Activated naive CD4-positive, alpha-beta T cell (primary cell): ENCODE measurements at places on chromosomes 13 and 19.

GRCh38 chr13:29936956-29937355 is 86.5 kb upstream of the UBL3 start:
- DNase-seq, result no peak

DNA sequence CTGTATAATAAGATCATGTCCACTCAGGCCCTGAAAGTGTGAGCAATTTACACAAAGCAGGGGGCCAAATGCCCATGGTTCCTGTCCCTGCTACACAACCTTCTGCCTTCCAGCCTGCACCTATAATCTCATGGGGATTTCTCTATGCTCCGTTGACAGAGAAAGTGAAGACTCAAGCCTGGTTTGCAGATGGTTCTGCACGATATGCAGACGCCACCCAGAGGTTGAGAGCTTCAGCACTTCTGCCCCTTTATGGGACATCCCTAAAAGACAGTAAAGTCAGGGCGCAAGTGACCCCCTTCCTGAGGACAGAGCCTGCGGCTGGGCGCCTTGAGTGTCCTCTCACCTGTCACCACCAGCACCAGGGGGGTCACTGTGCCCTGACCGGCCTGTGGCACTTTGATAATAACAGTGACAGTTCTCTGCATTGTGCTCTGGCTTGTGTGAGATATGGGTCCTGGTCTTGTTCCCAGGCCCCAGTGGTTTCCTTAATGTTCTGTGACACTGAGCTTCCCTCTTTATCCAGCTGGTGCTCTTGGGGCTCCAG is 15.1 kb downstream of the LILRA5 start:
- DNase-seq, result no peak

DNA sequence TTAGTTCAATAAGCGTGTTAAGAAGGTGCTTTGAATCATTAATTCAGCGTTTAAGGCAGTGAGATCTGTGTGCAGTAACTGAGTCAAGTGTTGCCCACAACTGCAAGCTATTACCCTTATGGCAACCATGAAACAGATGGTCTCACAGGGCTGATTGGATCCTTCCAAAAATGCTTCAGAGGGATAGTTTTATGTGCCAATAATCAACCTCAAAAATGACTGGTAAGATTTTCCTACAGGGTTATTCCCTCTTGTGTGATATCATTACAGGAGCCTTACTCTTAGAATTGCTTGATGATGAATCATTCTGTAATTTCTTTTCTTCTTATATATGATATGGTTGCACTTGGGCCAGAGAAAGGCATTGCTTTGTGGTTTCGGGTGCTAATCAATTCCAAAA is 1299.2 kb upstream of the ATXN8OS start:
- no peak for DNase-seq

DNA sequence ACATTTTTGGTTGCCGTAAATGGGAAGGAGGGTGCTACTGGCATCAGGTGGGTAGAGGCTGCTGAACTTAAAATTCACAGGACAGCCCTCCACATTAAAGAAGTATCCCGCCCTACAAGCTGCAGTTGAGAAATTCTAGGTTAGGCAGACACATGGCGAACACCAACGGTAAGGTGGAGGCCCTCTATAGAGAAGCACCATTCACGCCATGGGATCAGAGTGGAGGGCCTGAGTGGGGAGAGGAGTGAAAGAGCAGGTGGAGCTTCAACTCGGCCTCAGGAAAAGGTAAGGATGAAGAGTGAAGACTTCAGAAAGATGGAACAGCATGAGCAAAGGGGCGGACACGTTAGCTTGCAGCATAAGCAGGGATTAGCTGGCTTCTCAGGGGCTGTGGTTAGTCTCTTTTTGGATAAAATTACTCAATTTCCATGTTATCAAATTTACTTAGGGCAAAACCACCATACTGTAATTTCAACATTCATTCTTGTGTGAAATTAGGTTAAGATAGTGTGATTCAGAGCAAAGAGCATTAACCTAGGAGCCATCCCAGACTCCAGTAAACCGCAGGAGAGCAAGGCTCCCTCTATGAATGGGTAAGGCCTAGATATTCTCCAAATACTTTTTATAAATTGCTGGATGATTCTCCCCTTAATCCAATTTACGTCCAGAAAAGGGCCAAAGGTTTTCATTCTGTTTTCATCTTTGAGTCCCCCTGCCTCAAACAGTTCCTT is 1.2 kb downstream of the EEF1AKMT1 start:
- no peak for DNase-seq

- DNase-seq, result no peak
Observed at GRCh38 chr13:42064966-42065365, 16.5 kb downstream of the DGKH start.

DNA sequence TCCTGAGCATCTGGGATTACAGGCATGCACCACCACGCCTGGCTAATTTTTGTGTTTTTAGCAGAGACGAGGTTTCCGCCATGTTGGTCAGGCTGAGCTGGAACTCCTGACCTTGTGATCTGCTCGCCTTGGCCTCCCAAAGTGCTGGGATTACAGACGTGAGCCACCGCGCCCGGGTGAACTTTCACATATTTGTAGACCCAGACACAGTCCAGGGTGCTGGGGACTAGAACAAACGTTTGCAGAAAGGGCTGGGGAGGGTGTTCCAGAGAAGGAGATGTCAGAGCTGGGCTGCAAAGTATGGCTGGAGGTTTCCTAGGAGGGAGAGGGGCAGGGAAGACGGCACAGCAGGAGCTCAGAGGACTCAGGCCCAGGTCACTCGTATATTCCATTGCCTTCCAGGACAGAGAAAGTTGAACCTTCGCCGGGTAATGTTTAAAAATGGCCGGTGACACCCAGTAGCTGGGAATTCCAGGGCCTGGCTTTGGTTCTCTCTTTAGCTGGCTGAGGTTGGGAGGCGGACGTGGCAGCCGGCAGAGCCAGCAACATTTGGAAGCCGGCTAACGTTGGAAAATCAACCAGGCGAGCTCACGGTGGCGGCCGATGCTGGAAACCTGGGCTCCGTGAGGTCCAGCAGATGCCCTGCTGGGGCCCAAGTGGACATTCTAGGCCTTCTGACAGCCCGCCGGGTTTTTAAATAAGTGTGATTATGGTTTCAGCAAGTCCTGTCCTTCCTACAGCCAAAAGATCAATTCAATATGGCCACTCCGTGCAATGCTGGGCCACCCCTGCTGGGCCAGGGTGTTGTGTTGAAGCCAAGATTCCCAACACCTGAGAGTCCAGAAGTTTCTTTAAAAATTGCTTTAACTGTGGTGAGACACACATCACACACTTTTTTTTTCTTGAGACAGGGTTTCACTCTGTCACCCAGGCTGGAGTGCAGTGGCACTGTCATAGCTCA is 41.5 kb downstream of the NFIC start:
- DNase-seq, result no peak

- DNase-seq, result no peak
Observed at GRCh38 chr13:50936679-50937078, 27.1 kb downstream of the RNASEH2B start.

- no peak for DNase-seq
Observed at GRCh38 chr13:47796816-47797215, 204.3 kb downstream of the SUCLA2 start.

GRCh38 chr13:100722517-100722916 is 47.9 kb upstream of the TMTC4 start:
- no peak for DNase-seq

- peak; percentile 95 for DNase-seq
Observed at GRCh38 chr19:15555759-15556633, 47.7 kb downstream of the CYP4F22 start.

DNA sequence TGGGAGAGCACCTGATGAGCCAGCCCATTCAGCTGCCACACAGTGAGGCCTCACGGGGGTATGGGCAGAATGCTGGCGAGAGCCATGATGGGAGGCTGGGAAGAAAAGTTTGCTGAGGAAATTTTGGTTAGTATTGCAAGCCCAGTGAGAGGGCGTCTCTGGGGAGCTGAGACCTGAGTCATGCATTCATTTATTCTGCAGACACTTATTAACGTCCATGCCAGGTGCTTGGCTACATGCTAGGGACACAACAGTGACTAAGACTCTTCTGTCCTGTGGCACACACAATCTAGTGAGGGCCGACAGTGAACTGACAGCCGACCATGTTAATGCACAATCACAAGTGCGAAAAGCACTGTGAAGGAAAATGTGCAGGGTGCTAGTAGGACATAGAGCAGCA is 27.2 kb downstream of the WDR62 start:
- no peak for DNase-seq

- no peak for DNase-seq
Observed at GRCh38 chr19:17183858-17184321, 31.3 kb upstream of the USE1 start.

DNA sequence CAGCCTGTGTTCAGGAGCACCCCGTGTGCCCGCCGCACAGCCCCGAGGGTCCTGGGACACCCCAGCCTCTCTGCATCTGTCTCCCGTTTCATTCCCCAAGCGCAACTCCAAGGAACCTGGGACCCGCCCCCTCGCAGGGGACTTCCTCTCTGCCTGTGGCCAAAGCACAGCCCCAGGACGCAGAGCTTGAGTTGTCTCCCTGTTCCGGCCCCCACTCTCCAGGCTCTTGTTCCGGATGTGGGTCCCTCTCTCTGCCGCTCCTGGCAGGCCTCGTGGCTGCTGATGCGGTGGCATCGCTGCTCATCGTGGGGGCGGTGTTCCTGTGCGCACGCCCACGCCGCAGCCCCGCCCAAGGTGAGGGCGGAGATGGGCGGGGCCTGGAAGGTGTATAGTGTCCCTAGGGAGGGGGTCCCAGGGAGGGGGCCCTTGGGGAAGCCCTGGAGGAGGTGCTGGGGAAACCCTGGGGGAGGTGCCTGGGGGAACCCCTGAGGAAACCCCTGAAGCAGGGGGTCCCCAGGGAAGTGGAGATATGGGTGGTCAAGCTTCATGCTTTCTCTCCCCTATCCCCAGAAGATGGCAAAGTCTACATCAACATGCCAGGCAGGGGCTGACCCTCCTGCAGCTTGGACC is 1.3 kb downstream of the HCST start:
- DNase-seq, result peak; percentile 53

- DNase-seq, result no peak
Observed at GRCh38 chr19:44816301-44816700, 7.4 kb downstream of the BCAM start.

DNA sequence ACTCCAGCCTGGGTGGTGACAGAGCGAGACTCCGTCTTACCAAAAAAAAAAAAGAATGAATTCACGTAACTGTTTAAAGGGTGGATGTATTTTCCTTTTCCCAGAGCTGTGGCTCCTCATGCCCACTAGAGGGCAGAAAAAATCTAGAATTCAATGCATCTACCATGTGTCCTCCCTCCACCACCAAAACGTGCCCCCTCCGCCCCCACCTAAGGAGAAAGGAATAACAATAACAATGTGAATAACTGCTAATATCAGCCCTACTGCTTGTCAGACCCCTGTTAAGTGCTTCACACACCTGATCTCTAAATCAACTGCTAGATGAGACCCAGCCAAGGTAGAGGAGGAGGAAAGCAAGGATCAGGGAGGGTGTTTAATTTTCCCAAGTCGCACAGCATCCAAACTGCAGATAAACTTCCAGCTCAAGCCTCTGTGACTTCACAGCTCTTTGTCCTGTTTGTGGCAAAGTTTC is 20.2 kb upstream of the PNMA8B start:
- DNase-seq, result peak; percentile 14

- DNase-seq, result no peak
Observed at GRCh38 chr13:40170091-40170490, 496.4 kb downstream of the FOXO1 start.

- DNase-seq, result no peak
Observed at GRCh38 chr19:46985542-46986415, 33.9 kb upstream of the NPAS1 start.

- no peak for DNase-seq
Observed at GRCh38 chr19:5231857-5232678, 108.5 kb downstream of the PTPRS start.

- peak; percentile 12 for DNase-seq
Observed at GRCh38 chr13:102798581-102799425, at the start of the genes BIVM and POGLUT2. Gene BIVM (plus strand): TSS chr13:102799119. CDS start chr13:102807268, 8,149 bp downstream. Gene POGLUT2 (minus strand): TSS chr13:102798976. CDS start chr13:102798670, 306 bp downstream.

- DNase-seq, result no peak
Observed at GRCh38 chr13:22086597-22087330, 415.9 kb downstream of the FGF9 start.

GRCh38 chr13:81017513-81018152 is 676.7 kb upstream of the SPRY2 start:
- no peak for DNase-seq

DNA sequence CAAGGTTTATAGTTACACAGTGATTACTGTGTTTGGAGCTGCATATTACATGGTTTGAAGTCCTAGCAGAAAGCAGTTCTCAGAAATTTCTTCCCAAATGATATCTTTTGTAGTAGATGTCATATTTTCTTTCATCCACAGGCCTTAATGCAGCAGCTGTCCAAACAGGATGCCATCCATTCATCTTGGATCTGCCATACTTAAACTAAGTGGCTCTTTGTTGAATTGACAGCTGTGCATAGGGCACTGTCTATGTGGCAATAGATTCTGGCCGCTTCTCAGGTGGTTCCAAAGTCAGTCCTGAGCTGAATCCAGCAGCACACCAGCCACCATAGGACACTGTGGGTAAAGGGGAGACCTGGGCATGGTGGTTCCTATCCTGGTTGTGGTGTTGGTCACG is 41.6 kb upstream of the SPRY2 start:
- no peak for DNase-seq

DNA sequence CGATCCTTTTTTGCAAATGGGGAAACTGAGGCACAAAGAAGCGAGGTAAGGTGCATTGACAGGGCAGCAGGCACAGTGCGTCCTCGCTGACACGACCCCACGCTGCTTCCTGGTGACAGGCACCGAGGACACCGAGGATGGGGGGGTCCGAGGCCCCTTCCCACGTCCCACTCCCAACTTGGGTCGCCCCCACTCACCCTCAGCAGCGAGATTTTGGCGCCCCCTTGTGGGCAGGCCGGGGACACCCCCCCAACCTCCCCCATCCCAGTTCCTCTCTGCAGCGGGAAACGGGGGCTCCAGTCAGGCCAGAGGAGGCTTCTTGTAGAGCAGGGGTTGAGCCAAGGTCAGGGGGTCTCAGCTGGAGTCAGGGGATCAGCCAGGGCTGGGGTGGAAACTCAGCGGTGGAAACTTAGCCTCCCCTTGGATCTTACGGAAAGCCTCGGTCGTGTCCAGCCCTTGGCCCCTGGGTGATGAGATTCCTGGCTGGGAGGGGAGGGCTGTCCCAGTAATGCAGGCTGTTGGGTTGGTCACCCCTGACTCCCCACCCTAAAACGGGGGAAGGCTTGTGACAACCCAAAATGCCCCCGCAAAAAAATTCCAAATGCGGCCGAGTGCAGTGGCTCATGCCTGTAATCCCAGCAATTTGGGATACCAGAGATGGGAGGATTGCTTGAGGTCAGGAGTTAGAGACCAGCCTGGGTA is 8.2 kb downstream of the SMIM24 start:
- peak; percentile 30 for DNase-seq

GRCh38 chr13:99971576-99972189 is at the start of gene ZIC5:
Gene ZIC5 (minus strand): TSS chr13:99971767. CDS start chr13:99971603, 164 bp downstream.
- no peak for DNase-seq

- no peak for DNase-seq
Observed at GRCh38 chr13:53560556-53560955, 531.9 kb downstream of the OLFM4 start.

DNA sequence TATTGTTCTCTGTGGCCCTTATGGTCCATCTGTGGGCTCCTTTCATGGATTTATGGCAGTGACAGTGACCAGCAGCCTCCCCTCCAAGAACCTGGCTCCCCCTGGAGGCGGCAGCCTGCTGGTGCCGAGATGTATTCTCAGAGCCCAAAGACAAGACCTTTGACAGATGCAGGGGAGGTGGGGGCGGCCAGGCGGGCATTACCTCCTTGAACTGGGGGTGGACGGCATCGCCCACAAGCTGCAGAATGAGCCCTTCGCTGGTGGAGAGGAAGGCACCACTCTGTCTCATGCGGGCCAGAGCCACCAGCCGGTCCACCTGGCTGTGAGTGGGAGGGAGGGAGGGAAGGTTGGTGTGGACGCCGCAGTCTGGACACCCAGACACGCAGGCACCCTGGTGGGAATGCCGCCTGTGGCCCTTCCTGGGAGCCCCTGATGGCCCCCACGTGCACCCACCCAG is 6.6 kb downstream of the ISOC2 start:
- peak; percentile 36 for DNase-seq

GRCh38 chr13:45167611-45168554 is 33.0 kb downstream of the KCTD4 start:
- no peak for DNase-seq
